Calu3 (cell line): ENCODE measurements at places on chromosomes 6 and 20. TPM values are rescaled to one million over a fixed set of nuclear protein-coding genes. Genes with fewer than 3 reads are reported as not detected.

GRCh38 chr6:227812-228338 is 64.4 kb upstream of the DUSP22 start:
- no peak overlapping the region for H3K27ac ChIP-seq
- H3K27me3 ChIP-seq, result peaks cover 15% of the 10 kb centered on the region
- H3K4me3 ChIP-seq, result no peak overlapping the region
- no peak for DNase-seq
- no peaks in the 10 kb centered on the region for H3K4me1 ChIP-seq

NKAPL gene
- total RNA-seq, result not detected in 2 replicates

DNA sequence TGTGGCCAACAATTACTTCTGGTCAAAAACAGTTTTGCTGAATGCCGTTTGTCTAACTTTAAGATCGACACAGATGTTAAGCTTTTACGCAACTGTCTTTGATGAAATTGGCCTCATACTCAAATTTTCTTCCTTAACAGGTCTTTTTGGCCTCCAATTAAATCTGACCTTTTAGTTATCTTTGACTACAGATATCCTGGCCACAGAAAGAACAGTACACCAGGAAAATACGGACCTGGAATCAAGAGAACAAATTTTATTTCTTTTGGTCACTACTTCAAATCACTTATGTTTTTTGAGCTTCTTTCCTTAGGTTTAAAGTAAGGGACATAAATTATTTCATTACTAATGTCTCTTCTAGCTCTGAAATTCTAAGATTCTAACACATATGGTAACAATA is 49.8 kb downstream of the IBTK start:
- no peak overlapping the region for H3K27ac ChIP-seq
- H3K36me3 ChIP-seq, result peaks cover 37% of the 10 kb centered on the region
- DNase-seq, result no peak
- H3K4me1 ChIP-seq, result no peaks in the 10 kb centered on the region
- no peak overlapping the region for H3K4me3 ChIP-seq

- H3K27me3 ChIP-seq, result peaks cover 18% of the 10 kb centered on the region
- DNase-seq, result peak; percentile 34
- no peak overlapping the region for H3K4me3 ChIP-seq
- no peak overlapping the region for H3K27ac ChIP-seq
- H3K36me3 ChIP-seq, result no peaks in the 10 kb centered on the region
Observed at GRCh38 chr20:42530855-42531448, 658.8 kb downstream of the PTPRT start.

DNA sequence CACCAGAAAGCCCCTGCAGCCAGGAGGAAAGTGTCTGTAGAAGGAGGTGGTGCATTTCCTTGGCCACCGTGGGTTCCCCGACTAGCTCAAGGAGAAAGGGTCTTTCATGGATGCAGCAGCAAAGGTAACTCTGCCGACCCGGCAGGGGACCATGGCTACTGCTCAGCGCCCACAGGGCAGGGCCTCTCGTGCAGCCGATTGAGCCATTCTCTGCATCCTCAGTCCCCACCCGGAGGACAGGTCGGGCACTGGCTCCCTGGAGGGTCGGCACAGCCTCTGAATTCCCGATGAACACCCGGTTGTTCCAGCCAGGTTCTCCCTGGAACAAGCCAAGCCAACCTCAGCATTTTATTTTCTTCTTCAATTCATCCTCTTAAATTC is 24.1 kb upstream of the FOXC1 start:
- no peaks in the 10 kb centered on the region for H3K36me3 ChIP-seq
- no peak overlapping the region for H3K27ac ChIP-seq
- H3K4me1 ChIP-seq, result no peaks in the 10 kb centered on the region
